Nephron progenitor cell (in vitro differentiated cells): ENCODE measurements at places on chromosomes 1 and 21.
A peak's percentile ranks its signal among the peaks of the same experiment; 100 is the strongest.

- H3K4me3 ChIP-seq, result no peak overlapping the region
- no peak for DNase-seq
- H3K4me1 ChIP-seq, result no peaks in the 10 kb centered on the region
- peaks cover 19% of the 10 kb centered on the region for H3K27me3 ChIP-seq
- no peak overlapping the region for H3K27ac ChIP-seq
Observed at GRCh38 chr1:29732453-29732852, 496.1 kb downstream of the PTPRU start.

GRCh38 chr21:36654796-36655325 is 44.1 kb upstream of the SIM2 start:
- no peak overlapping the region for H3K27ac ChIP-seq
- H3K36me3 ChIP-seq, result no peaks in the 10 kb centered on the region
- peaks cover 24% of the 10 kb centered on the region for H3K27me3 ChIP-seq
- H3K4me1 ChIP-seq, result peaks cover 6% of the 10 kb centered on the region
- no peak overlapping the region for H3K4me3 ChIP-seq

DNA sequence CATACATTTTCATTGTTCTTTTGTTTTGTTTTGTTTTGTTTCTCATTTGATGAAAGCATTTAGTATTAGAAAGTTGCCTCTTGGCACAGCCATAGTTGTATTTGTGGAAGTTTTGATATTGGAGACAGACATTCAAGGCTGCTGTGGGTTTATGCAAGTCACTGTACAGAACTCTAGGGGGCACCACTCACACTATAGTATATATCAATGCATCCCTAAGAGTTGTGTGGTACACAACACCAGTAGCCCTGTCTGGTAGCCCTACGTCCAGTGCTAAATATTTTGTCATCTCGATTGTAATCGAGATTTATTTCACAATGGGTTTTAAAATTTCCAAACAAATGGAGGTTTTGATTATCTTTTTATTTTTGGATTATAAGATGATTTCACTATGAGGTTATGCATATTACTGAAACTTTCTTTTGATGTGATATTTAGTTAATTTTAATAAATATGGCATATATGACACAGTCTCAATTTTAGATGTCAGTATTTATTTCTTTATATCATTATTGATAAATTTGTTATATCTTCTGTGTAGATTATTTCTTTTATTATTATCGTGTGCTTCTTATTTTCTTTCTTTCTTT is 112.2 kb downstream of the NR5A2 start:
- peaks cover 16% of the 10 kb centered on the region for H3K36me3 ChIP-seq
- peak; percentile 8 for DNase-seq
- peaks cover 3% of the 10 kb centered on the region for H3K27me3 ChIP-seq
- H3K4me3 ChIP-seq, result no peak overlapping the region
- no peak overlapping the region for H3K27ac ChIP-seq

GRCh38 chr1:47997289-47998200 is at the start of gene TRABD2B:
TRABD2B (minus strand) TSS chr1:47997385.
- DNase-seq, result peak; percentile 92
- peaks cover 13% of the 10 kb centered on the region for H3K36me3 ChIP-seq
- peaks cover 54% of the 10 kb centered on the region for H3K27me3 ChIP-seq
- peaks cover 87% of the 10 kb centered on the region for H3K4me1 ChIP-seq
- H3K4me3 ChIP-seq, result peak within 1 kb of the TSS; percentile 97
- peak within 1 kb of the TSS; percentile 47 for H3K27ac ChIP-seq
